ENCODE measurements at places on chromosomes 5 and 9.

- no peak for DNase-seq
Observed at GRCh38 chr9:98859941-98860340, 52.5 kb downstream of the GALNT12 start.

- no peak for DNase-seq
Observed at GRCh38 chr9:132755096-132755495, 84.8 kb downstream of the GTF3C4 start.

DNA sequence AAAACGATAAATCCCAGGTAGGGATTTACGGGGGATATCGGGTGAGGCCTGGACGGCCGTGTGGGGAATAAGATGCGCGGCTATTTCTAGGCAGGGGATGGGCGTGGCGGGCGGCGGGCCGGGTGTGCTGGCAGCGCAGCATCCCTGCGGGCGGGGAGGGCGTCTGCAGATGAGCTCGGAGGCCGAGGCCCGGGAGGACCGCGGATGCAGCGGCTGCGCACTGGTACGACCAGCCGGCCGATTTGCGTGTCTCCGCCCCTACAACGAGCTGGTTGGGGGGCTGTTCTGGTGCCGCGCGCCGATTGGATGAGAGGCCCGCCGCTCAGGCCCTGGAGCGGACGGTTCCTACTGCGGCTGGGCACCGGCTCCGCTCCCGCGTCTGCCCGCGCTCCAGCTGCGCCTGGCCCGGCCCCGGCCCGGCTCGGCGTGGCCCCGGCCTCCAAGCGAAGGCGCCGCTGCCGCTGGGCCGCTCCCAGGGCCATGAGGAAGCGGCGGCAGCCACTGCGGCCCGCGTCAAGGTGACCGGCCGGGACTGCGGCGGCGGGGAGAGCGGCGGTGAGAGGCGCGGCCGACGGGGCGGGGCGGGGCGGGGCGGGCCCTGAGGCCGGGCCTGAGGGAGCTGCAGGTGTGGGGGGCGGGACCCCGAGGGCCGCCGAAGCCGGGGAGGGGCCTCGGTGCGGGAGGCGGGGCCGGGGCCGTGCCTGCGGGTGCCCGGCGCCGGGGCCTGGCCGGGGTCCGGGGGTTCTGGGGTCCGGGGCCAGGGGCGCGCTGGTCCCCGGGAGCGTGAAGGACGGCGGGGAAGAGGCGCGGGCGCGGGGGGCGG, at the start of gene RALGPS1:
TSS of gene RALGPS1 (plus strand) at position 325 of the 823 bp plus-strand sequence. CDS start 47,508 bp downstream, outside the sequence.
- peak; percentile 44 for DNase-seq

DNA sequence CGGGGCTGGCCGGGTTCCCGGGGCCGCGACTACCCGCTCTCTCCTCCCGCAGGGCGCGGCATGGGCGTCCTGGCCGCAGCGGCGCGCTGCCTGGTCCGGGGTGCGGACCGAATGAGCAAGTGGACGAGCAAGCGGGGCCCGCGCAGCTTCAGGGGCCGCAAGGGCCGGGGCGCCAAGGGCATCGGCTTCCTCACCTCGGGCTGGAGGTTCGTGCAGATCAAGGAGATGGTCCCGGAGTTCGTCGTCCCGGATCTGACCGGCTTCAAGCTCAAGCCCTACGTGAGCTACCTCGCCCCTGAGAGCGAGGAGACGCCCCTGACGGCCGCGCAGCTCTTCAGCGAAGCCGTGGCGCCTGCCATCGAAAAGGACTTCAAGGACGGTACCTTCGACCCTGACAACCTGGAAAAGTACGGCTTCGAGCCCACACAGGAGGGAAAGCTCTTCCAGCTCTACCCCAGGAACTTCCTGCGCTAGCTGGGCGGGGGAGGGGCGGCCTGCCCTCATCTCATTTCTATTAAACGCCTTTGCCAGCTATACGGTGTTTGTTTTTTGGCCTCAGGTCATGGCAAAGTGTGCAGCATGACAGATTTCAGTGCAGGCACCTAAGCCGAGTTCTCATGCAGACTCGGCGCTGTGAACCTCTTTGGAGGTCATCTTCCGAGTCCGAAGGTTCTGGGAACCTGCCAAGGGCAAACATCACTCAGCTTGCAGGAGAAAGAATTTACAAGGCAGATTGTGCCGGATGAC, 516 bp downstream of the MRPL41 start:
- no peak for DNase-seq

- DNase-seq: no peak
Observed at GRCh38 chr5:149418910-149419531, 39.9 kb upstream of the IL17B start.

DNA sequence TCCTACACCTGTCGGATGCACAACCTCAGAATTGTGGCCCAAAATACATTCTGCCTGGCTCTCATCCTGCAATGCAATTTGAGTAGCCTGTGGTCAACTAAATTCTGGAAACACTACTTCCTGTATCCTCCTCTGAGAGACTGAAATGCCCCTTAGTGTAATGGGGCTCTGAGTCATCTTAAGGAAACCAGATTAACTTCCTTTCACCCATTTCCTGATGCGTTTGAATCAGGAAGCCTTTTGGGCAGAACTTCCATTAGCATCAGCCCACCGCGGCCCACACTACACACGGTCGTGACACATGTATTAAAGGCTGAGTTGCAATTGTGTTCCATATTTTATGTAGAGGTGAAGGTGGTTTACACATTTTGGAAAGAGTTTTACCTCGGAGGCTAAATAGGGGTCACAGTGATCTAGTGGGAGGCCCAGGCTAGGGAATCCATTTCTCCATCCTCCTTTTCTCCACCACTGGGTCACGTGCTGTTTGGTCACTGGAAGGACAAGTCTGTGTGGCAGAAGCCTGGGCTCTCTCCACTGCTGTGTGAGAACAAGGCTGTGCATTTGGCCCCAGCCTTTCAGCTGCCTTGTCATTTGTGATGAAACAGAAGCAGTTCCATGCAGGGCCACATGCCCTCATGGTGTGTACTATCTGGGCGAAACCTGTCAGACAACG, 55.9 kb downstream of the DAP start:
- no peak for DNase-seq

- DNase-seq: no peak
Observed at GRCh38 chr5:157559301-157559700, 16.3 kb downstream of the ADAM19 start.

- DNase-seq: no peak
Observed at GRCh38 chr5:67805666-67806348, 409.7 kb upstream of the PIK3R1 start.

DNA sequence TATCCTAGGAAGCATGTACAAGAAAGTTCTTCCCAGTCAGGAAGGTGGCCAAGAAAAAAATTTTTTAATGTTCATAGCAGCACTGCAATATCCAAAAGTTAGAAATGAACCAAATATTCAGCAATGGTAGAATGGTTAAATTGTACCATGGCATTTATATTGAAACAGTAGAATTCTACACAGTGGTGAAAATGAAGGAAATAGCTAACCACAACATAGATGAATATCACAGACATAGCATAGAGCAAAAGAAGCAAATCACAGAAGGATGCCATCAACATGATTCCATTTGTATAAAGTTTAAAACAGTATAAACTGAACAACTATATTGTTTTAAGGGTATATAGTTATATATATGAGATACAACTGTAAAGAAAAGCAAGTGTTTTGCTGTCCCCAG, 10.7 kb upstream of the ANKDD1B start:
- no peak for DNase-seq

DNA sequence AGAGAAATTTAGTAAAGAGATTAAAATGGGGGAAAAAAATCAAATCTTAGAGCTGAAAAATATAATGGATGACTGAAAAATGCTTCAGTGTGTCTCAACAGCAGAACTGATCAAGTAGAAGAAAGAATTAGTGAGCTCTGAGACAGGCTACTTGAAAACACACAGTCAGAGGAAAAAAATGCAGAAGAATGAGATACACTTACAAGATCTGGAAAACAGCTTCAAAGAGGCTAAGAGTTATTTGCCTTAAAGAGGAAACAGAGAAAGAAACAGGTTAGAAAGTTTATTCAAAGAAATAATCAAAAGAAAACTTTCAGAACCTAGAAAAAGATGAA, 70.5 kb upstream of the OR2K2 start:
- DNase-seq: no peak

DNA sequence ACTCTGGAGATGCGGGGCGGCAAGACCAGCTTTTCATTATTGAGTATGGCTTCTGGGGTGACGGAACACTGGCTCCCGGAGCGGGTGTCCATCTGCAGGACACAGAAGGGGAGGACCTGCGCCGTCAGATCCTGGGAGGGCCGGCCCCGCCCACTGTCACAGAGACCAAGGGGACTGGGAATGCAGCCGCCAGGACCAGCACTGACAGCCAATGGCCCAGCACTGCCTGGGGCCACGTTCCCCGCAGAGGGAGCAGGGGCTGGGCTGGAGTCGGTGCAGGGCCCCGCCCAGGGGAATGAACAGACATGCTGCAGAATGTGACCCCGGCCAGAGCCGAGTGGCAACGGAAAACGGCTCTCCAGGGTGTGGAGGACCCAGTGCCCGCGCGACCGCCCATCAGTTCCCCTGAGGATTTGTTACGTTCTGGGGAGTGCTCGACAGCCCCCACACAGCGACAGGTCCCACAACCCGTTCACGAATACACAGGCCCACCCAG, at the start of gene ZDHHC11:
TSS of gene ZDHHC11 (minus strand) at position 476 of the 496 bp plus-strand sequence. CDS start at position 92, 384 bp downstream.
- no peak for DNase-seq

DNA sequence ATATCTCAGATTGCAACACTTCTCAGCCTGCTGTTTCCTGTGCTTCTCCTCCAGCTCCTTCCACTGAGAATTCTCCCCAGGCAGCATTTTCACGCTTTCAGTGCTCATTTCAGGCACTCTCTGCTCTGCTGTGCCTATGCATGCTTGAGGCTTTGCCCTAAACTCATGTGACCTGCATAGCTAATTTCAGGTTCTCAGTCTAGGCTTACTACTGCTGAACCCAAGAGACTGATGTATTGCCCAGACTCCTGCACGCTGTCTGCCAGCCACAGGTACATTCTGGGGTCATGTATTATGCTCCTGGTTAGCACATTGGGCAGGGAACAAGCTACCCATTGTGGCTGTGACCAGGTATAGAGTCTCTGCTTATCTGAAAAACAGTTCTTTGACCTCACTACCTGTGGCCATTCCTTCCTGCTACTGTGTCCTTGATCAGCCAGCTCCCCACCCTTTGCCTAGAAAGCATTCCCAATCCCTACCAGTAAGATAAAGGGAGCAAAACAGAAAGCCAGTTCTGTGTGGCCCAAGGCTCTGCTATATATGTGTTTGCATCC, 34.7 kb downstream of the PIP5K1B start:
- no peak for DNase-seq

DNA sequence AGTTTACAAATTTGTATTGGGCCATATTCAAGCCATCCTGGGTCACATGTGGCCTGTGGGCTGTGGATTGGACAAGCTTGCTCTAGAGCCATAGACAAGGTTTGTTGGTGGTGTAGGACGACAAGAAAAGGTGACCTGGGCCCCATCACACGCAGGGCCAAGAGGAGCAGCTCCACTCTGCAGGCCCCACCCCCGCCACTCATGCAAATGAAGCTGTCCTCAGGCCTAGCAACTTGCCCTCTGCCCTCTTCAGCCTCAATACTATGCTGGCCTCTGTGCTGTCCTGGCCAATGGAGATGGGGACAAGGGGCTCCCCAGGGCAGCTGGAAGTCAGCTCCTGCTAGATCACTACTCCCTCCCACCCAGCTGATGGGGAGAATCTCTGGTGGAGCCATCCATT, 55.2 kb upstream of the TMEM252 start:
- DNase-seq: no peak

DNA sequence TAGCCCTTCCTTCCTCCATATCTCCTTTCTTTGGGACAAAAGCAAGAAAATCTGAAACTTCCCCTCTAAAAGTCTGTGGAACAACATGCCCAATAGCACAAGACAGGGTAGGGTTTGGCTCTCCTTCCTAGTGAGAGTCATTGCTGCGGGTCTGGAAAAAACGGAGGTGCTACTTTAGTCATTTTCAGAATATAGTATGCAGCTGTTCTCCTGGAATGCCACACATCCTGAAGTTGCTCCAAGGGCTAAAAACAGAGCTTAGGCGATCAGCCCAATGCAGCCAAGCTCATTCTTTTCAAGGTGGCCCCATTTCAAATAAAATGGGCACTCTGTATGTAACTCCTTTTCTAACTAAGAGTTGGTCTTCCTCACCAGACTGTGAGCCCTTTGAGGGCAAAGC, 39.5 kb upstream of the MYOT start:
- no peak for DNase-seq

DNA sequence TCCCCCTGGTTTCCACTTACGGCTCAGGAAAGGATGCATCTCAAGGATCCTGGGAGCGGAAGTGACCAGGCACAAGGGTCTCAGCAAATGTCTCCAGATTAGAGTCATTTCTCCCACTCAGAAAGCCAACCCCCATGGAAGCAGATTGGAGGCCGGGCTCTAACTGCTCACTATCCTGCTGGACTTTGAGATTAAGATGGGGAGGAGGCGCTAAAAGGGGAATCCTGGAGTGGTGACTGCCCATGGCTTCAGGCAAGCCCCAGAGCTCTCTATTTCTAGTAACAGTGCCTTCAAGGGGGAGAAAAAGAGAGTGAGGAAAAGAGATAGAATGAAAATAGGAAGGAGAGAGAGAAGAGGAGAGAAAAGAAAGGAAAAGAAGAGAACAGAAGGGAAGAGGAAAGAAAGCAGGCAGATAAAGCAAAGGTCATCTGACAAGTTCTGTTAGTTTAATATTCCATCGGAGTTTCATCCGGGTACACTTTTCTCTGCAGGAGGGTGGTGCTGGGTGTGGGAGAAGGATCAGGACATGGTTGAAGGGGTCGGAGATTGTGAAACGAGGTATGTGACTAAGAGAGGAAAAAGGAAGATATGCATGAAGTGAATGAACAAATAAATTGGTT, at the start of gene AGXT2:
TSS of gene AGXT2 (minus strand) at position 165 of the 620 bp plus-strand sequence. CDS start at position 108, 57 bp downstream.
- no peak for DNase-seq

- DNase-seq: no peak
Observed at GRCh38 chr5:1557114-1557873, 33.5 kb upstream of the LPCAT1 start.

- no peak for DNase-seq
Observed at GRCh38 chr5:78005021-78005785, 229.1 kb upstream of the TBCA start.

- DNase-seq: no peak
Observed at GRCh38 chr9:7622481-7622880, 177.1 kb downstream of the DMAC1 start.

GRCh38 chr9:133569121-133569785, 34.7 kb downstream of the ADAMTSL2 start:
- DNase-seq: no peak

DNA sequence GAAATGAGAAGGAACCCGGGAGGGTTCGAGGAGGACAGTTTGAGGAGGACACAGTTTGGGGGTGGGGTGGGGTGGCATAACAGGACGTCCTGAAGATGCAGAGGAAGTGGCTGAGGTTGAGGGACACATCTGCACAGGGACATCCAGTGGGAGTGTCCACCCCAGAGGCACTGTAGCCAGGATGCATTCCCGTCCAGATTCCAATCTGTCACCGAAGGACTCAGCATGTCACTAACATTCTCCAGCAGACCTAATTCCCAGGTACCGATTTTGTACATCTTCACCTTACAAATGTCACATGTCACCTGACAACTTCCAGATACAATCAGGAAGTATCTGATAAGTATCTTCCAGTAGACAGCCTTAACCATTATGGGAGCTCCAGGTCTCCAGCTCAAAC, 42.6 kb downstream of the EPB41L4B start:
- no peak for DNase-seq

DNA sequence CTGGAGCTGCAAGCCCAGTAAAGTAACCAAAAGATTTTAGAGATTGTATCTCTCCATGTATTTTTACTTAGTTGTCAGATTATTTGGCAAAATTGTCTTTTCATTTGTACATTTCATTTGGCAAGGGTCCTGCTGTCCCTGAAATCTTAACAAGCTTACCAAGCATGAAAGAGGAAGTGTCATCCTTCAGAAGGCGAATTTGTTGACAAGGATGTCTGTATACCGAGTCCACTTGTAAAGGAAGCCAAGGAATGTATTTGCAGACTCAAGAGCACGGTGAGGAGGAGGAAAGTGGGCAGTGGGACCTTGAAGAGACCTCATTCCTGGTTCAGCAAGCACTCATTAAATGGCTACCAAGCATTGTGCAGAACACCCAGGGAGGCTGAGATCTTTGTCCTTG, 7.5 kb upstream of the OTULINL start:
- no peak for DNase-seq

Measured in SIG-M5 (cell line).